ENCODE measurements at places on chromosomes 5 and 9. TPM values are rescaled to one million over a fixed set of nuclear protein-coding genes. Genes with fewer than 3 reads are reported as not detected.

Gene TEX48
- not detected for total RNA-seq

Gene FBLL1
- not detected for total RNA-seq

Gene HRH2
- total RNA-seq, result 7.5 TPM

Gene KIF2A
- 19.8 TPM for total RNA-seq

DNA sequence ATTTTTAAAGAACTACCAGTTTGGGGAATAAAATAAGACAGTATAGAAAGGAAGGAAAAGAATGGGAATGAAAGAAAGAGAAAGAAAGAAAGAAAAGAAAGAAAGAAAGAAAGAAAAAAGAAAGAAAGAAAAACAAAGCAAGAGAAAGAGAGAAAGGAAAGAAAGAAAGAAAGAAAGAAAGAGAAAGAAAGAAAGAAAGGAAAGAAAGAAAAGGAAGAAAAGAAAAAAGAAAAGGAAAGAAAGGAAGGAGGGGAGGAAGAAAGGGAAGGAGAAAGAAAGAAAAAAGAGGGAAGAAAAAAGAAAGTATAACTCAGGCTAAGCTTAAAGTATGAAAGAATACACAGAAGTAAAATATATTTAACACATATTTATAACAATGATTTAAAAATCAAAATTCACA is 51.0 kb upstream of the FGF10 start:
- H3K27ac ChIP-seq, result no peak overlapping the region
- H3K27me3 ChIP-seq, result no peaks in the 10 kb centered on the region
- H3K4me1 ChIP-seq, result no peaks in the 10 kb centered on the region

GRCh38 chr9:133477992-133478850 is 678 bp downstream of the SLC2A6 start:
- no peak for DNase-seq
- peak overlapping the region; percentile 44 for H3K4me3 ChIP-seq
- H3K27ac ChIP-seq, result peak overlapping the region; percentile 64
- H3K27me3 ChIP-seq, result no peaks in the 10 kb centered on the region
- peaks cover 17% of the 10 kb centered on the region for H3K4me1 ChIP-seq
- no peaks in the 10 kb centered on the region for H3K36me3 ChIP-seq

GRCh38 chr5:36644727-36645126 is 38.3 kb downstream of the SLC1A3 start:
- no peak overlapping the region for H3K27ac ChIP-seq
- H3K36me3 ChIP-seq, result no peaks in the 10 kb centered on the region
- H3K27me3 ChIP-seq, result no peaks in the 10 kb centered on the region
- no peak for DNase-seq

- H3K27me3 ChIP-seq, result no peaks in the 10 kb centered on the region
- no peak overlapping the region for H3K27ac ChIP-seq
- no peak overlapping the region for H3K4me3 ChIP-seq
- no peaks in the 10 kb centered on the region for H3K36me3 ChIP-seq
These were observed 22.4 kb upstream of the CAVIN4 start for GRCh38 chr9:100555471-100555870.

DNA sequence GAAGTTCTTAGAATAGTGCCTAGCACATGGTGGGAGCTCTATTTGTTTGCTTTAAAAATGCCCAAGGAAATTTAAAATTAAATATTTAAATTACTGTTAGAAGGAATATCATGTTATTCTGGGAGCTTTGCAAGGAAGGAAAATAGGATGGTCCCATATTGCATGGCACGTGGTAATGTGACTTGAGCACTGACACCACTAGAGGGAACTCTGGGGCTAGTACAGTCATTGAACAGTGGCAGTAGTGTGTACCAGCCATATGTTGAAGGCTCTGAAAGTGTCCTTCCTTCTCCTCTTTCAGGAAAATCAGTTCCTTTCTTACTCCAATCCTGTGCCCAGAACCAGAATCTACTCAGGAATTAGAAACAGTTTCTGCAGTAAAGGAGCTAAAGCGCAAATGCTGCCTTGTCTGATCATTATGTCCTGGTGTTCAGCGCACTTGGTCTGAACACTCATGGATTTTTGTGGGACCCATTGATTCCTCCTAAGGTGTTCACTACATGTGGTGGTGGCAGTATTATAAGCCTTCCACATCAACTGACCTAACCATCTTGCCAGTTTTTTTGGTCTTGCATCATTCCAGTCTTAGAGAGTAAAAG is 54.1 kb downstream of the GDA start:
- no peaks in the 10 kb centered on the region for H3K4me1 ChIP-seq
- H3K27me3 ChIP-seq, result no peaks in the 10 kb centered on the region

GRCh38 chr9:529731-530130 is 311.8 kb upstream of the DMRT1 start:
- no peaks in the 10 kb centered on the region for H3K36me3 ChIP-seq
- no peaks in the 10 kb centered on the region for H3K27me3 ChIP-seq
- no peak overlapping the region for H3K4me3 ChIP-seq
- H3K27ac ChIP-seq, result no peak overlapping the region
- H3K4me1 ChIP-seq, result peaks cover 29% of the 10 kb centered on the region

DNA sequence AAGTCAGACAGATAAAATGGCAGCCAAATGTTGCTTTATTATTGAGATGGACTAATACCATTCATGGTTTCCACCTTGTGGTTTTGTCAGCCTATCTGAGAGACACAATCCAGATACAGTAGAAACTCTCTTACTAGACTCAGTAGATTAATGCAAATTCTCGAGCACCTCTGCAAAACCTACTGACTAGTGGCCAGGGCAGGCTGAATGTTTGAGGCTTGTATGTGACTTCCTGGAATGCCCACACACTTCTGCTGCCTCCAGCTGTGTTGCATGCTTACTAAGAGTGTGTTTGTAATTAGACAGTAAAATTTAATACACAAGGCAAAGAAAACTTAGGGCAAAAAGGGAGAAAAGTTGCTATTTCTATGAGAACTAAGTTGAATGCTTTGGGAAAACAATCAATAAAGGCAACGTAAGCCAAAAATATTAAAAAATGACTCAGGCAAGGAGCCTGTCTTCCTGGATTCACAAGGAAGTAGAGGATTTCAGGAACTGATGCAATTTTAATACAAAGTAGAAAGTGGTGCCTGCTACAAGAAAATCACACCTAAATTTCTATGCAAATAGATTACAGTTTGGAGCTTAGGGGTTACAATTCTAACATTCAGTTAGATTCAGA is 30.2 kb upstream of the CCNG1 start:
- H3K4me1 ChIP-seq, result no peaks in the 10 kb centered on the region
- no peak for DNase-seq
- no peaks in the 10 kb centered on the region for H3K36me3 ChIP-seq

GRCh38 chr9:92563116-92564100 is 27.6 kb upstream of the ECM2 start:
- H3K4me1 ChIP-seq, result peaks cover 8% of the 10 kb centered on the region
- no peak overlapping the region for H3K4me3 ChIP-seq
- H3K27me3 ChIP-seq, result no peaks in the 10 kb centered on the region

- no peak overlapping the region for H3K27ac ChIP-seq
- no peak overlapping the region for H3K4me3 ChIP-seq
- no peaks in the 10 kb centered on the region for H3K27me3 ChIP-seq
- peaks cover 39% of the 10 kb centered on the region for H3K36me3 ChIP-seq
- DNase-seq, result no peak
These were observed 128.0 kb downstream of the MPDZ start for GRCh38 chr9:13151489-13151888.

DNA sequence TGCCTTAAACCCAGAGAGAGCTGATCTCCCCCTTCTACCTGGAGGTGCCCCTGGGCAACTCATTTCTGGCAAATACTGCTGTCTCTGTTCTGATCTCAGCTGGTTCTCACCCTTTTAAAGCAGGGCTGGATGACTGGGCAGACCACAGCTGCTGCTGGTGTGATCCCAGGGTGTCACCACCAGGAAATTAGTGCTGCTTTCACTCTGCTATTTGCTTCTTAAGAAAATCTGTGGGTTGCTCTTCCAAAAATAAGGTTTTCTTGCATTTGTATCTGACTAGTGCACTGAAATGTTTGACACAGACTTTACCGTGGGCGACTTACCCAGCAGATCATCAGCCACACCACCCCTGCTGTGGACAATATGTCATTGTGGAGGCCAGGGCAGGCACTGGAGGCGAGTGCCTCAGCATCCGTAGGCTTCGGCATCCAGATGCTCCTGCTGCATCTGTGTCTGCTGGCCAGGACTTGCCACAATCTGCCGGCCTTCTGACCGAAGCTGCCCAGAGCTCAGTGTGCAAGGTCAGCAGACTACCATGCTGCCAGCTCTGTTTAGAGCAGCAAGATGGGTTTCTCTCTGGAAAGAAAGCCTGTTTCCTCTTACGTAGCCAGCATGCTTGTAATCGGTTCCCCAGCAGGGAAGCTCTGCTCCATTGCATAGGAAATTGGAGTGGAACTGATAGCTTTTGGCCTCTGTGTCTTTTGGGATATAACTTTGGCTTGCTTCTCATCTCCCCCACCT is 13.6 kb downstream of the ARHGAP26 start:
- H3K36me3 ChIP-seq, result no peaks in the 10 kb centered on the region
- peak overlapping the region; percentile 35 for H3K27ac ChIP-seq
- no peaks in the 10 kb centered on the region for H3K27me3 ChIP-seq

GRCh38 chr5:93100428-93100827 is 480.6 kb downstream of the NR2F1-AS1 start:
- H3K27ac ChIP-seq, result no peak overlapping the region
- H3K36me3 ChIP-seq, result no peaks in the 10 kb centered on the region
- DNase-seq, result no peak
- H3K27me3 ChIP-seq, result no peaks in the 10 kb centered on the region
- no peak overlapping the region for H3K4me3 ChIP-seq

DNA sequence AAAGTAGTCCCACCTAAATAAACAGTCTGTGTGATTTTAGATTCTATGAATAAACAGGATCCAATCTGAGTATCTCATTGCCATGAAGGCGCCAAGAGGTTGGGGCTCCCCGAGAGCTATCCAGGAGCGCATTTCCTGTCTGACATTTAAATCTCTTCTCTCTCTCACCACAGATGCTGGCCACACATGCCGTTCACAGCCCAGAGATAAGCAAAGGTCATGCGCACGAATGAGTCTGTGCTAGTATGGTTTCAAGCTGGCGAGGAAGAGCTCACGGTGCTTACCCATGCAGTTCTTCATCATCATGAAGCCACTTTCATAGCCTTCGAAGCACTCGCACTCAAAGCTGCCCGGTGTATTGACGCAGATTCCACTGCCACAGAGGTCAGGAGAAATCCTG is 199.4 kb downstream of the FBN2 start:
- H3K4me3 ChIP-seq, result no peak overlapping the region
- H3K27ac ChIP-seq, result no peak overlapping the region
- DNase-seq, result no peak
- no peaks in the 10 kb centered on the region for H3K4me1 ChIP-seq
- H3K27me3 ChIP-seq, result no peaks in the 10 kb centered on the region
- H3K36me3 ChIP-seq, result no peaks in the 10 kb centered on the region

DNA sequence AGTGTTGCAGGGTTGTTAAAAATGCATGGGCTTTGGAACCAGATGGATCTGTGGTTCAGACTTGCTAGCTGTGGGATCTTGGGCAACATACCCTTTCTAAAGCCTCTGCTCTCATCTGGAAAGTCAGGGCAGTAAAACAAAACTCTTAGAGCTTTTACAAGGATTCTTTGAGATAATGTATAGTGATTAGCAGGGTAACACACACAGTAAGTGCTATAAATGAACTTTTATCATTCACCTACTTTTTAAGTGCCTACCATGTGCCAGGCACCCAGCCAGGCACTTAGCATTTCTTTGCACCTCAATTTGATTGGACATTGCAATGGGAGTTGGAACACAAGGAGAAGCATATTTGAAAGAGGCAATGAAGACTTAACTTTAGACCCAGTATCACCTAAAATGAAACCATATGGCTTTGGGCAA is 208.6 kb upstream of the PAPPA start:
- H3K27me3 ChIP-seq, result no peaks in the 10 kb centered on the region
- H3K4me1 ChIP-seq, result peaks cover 18% of the 10 kb centered on the region
- DNase-seq, result no peak

- peak overlapping the region; percentile 85 for H3K4me3 ChIP-seq
- no peak for DNase-seq
- peaks cover 16% of the 10 kb centered on the region for H3K4me1 ChIP-seq
- peaks cover 10% of the 10 kb centered on the region for H3K36me3 ChIP-seq
- peak overlapping the region; percentile 76 for H3K27ac ChIP-seq
These were observed 722 bp downstream of the TBC1D9B start for GRCh38 chr5:179906795-179907555.

DNA sequence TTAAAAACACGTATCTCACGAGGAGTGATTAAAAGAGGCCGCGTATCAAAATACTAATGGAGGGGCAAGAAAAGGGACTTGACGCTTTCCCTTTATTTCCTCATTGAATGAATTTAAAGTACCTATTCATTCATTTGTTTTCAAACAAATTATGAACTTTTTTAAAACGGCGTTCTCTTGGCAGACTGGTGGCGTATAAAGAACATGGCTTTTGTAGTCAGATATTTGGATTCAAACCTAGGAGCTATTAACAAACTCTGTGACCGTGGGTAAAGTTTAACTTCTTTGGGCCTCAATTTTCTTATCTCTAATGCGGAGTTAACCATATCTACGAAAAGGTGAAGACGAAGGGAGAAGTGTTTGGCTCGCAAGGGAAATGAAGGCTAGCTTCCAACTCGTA is 876 bp downstream of the CAAP1 start:
- H3K36me3 ChIP-seq, result peaks cover 2% of the 10 kb centered on the region
- H3K4me1 ChIP-seq, result peaks cover 4% of the 10 kb centered on the region
- peak overlapping the region; percentile 99 for H3K27ac ChIP-seq
- peak overlapping the region; percentile 98 for H3K4me3 ChIP-seq
- no peak for DNase-seq
- H3K27me3 ChIP-seq, result no peaks in the 10 kb centered on the region

DNA sequence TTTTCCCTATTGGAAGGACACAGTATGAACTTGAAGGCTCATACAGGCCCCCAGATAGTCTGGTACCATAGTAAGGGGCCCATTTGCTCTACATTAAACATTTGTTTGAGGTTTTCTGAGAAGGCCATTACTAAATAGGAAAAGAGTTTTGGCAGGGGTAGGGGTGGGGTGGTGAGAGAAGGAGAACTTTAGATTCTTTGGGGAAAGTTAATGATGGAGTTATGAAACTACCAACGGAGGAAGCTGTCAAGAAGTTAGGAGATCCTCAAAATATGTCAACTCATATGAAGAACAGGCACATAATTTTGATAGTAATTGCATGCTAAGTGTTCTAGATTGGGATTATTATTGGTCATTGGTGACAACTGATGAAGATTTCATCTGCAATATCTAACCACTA is 114.7 kb downstream of the TAF11L14 start:
- no peak for DNase-seq
- no peaks in the 10 kb centered on the region for H3K36me3 ChIP-seq
- H3K27me3 ChIP-seq, result no peaks in the 10 kb centered on the region
- no peak overlapping the region for H3K4me3 ChIP-seq

All from ascending aorta (tissue), 2 donors.